SW 1271 (cell line): ENCODE measurements at places on chromosomes 5 and 9.

DNA sequence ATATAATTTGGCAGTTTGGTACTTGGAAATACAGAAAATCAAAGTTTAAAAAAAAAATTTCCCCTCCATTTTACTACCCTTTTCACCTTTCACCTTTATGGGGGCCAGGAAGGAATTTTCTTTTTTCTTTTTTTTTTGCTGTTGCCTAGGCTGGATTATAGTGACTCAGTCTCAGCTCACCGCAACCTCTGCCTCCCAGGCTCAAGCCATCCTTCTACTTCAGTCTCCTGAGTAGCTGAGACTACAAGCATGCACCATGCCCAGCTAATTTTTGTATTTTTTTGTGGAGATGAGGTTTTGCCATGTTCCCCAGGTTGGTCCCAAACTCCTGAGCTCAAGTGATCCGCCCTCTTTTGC lies 9.1 kb downstream of the CHMP5 start:
- DNase-seq: no peak

DNA sequence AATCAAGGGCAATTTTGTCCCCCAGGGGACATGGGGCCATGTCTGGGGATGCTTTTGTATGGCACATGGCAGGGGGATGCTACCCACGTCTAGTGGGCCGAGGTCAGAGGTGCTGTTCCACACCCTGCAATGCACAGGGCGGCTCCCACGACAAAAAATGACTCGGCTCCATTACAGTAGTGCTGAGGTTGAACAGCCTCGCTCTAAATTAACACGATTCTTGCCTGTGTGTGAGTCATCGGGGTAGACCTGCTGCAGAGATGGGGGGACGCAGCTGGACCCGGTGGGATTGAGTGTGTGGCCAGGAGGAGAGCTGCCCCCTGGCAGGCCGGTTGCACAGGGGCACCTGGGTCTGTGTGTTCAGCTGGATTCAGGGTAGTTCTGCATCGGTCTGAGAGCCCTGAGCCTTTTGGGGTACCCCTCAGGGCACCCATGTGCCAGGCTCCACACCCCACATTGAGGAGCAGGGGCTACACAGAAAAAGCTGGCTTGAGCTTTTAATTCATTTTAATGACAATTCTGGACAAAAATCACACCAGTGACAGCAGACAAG lies 20.0 kb upstream of the COL5A1 start:
- no peak for DNase-seq

GRCh38 chr9:133189826-133190225 lies 19.2 kb downstream of the OBP2B start:
- DNase-seq: no peak

DNA sequence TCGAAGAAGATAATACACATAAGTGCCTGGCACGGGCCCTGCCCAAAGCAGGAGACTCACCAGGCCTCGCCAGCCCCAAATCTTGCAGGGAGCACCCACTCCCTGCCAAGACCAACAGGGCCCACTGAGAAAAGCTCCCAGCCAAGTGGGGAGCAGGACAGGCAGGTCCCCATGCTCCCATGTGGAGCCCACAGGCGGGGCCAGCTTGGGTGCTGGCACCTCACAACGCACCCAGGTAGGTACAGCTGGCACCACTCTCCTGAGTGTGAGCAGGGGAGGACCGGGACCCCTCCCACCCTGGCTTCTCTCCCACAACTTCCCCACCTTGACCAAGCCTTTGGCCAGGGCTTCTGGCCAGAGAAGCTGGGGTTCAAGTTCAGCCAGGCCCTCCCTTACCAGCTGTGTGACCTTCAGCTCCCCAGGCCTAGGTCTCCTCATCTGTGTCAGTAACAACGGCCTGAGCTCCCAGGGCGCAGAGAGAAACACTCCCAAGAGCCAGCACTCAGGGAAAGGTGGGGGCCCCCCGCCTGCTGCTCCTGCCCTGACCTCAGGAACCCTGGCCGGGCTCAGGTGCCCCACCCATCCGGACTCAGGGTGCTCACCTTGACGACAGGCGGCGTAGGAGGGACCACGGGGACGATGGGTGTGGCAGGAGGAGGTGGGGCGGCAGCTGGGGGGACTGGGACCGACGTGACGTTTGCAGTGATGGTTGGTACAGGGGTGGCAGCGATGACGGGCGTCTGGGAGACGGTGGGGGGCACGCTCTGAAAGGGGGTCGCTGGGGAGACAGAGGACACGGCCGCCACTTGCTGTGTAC lies 17.8 kb downstream of the BRD3 start:
- no peak for DNase-seq

DNA sequence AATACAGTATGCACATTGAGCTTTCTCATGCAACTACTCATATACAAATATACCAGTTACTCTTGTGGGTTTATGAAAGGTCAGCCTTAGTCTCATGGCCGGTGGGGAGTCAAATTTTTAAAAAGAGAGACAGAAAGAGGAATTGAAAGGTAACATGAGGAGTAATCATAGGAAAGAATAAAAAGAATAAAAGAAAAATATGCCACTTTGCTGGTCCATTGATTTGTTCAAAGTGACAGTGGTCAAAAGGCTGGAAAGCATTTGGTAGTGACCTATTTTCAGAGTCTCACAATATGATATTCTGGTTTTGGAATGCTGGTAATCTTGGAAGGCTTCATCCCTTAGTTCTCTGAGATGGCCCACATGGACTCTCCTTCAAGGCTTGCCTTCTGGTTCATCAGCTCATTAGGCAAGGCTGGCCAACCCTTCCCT lies 67.0 kb downstream of the ZNF366 start:
- DNase-seq: no peak

- DNase-seq: no peak
These were observed 218.4 kb downstream of the ACTL7B start for GRCh38 chr9:108637340-108637739.
